ENCODE measurements at places on chromosomes 12 and 14.

GRCh38 chr14:103884854-103885253, 37.5 kb upstream of the PPP1R13B start:
- DNase-seq: no peak

DNA sequence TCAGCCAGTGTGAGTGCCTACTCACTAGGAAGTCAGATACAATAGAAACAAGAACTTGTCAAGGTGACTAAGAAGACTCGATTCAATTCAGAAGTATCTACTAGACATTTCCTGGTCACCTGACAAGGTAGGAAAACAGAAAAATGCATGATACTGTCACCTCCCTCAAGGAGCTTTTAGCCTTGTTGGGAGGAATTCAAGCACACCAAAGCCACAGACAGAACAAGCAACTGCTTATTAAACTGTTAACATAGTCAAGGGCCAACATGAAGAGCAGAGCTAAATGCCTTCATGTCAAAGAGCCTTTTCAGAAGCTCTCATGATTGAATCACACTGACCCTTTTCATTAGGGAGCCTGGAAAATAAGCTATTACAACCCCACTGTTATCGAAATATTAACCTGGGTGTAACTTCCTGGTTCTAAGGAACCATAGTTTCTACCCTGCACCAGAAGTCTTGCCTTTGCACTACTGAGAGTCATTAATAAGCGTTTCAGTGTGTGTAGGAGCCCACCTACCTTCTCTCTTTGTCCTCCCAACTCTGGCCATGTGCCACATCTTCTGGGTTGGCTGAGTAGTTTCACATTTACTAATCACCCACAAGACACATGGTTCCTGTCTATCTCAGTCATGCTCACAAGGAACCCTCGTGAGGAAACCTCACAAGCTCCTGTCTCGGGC, 31.0 kb upstream of the LGALS3 start:
- DNase-seq: no peak

DNA sequence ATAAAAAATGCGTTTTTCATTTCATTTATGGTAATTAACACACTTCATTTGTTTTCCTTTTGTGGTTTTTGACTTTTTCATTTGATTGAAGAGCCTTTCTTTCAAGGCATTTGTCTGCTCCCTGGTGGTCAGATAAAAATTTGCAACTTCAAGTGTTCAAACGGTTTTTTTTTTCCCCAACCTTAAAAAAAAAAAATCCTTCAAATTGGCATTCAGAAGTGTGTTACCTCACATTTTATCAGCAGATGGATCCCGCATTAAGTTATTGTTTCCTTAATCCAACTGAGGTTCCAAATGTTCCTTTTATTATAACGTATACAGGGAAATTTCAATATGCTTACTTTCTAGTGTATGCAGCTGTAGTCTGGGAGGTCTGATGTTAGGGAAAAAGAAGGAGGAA, 47.2 kb downstream of the MYF5 start:
- DNase-seq: peak; percentile 75

DNA sequence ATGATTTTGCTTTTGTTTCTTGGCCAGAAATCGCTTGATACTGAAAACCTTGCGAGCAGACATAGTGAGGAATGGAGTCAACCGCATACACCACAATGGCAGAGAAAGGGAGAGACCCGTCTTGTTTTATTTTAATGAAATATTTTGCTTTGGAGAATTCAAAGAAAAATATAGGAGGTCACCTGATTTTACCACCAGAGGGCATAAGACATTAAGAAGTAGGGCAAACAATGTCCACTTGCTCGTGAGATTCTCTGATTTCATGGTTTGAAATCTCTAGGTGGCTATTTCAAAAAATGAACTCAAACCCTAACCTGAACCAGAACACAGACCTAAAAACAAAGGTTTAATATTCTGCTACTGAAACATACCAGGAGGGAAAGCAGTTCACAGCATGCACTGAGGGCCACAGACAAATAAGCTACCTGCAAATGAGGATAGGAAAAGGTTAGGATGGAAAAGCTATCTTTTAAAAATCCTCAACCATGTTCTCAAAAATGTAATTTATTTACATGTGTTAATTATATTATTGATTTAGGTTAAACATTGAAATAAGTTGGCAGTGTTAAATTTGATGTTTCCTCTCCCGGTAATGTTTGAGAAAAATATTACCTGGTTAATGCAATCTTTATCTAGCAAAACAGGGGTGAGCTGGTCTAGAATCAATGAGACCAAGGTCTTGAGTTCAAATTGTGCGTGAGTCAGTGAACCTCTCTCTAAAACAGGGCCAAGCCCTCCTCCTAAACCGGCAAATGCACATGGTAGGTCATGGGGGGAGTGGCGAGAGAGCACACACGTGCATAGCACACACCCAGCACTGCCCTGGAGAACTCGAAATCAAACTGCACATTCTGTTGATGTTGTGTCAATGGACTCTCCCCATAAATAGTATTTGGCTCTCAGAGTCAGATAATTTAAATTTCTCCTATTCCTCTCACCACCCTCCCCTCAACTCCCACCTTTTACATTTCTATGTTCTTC, 12.5 kb downstream of the IFNG-AS1 start:
- peak; percentile 49 for DNase-seq

DNA sequence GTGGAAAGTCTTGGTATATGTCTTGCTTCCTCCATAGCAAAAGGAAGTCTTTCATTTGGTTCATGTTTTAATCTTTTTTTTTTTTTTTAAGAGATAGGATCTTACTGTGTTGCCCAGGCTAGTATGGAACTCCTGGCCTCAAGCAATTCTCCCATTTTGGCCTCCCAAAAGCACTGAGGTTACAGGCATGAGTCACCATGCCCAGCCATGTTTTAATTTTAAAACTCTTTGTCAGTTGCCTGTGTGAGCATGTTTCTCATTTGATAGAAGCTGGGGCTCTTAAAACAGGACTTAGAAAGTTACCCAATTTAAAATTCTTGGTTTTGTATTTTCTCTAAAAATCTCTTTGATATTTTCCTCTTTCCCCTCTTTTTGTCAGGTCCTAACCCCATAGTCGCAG, 45.0 kb upstream of the REP15 start:
- DNase-seq: no peak

DNA sequence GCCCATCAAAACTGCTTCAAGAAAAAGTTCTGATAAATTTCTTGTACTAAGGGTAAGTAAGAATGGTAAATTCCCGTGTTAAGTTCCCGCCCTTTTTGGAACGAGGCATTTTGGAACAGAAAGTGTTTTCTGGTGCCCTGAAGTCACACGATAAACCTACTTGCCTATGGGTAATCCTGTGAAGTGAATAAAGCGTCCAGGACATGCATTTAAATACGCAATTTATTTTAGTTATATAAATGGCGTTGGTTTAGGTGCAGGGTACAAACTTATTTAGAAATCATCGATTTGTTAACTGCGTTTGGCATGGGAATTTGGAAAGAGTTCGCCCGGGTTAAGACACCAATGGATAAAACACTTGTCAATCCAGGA, 715 bp upstream of the RAP1B start:
- DNase-seq: peak; percentile 55

- DNase-seq: no peak
These were observed 81.5 kb downstream of the SLC38A4 start for GRCh38 chr12:46744283-46744682.

DNA sequence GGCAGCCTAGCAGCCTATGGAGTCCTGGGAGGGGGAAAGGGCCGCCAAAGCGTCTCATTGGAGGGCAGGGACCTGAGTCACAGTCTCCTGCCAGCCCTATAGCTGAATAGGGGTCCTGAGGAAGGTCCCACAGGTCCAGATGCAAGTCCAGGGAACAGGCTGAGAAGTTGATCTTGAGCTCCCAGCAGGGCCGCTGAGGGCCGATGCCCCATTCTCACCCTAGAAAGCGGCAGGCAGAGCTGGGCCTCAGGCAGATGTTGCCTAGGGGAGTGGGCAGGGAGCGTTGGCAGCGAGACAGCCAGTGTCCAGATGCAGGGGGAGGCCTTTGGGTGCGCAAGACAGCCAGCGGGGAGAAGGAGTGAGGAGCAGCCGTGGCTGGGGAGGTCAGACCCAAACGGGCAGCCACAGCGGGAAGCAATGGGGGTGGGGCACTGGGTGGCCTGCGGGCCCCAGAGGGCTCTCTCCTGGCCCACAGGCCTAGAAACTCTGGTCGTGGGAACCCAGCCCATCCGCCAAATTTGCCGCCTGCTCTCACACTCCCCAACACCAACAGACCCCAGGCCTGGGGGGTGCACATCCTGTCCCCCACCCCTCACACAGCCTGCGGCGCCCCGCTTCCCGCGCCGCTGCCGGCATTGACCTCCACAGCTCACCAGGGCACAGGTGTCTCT, 1.1 kb downstream of the HDAC7 start:
- no peak for DNase-seq

DNA sequence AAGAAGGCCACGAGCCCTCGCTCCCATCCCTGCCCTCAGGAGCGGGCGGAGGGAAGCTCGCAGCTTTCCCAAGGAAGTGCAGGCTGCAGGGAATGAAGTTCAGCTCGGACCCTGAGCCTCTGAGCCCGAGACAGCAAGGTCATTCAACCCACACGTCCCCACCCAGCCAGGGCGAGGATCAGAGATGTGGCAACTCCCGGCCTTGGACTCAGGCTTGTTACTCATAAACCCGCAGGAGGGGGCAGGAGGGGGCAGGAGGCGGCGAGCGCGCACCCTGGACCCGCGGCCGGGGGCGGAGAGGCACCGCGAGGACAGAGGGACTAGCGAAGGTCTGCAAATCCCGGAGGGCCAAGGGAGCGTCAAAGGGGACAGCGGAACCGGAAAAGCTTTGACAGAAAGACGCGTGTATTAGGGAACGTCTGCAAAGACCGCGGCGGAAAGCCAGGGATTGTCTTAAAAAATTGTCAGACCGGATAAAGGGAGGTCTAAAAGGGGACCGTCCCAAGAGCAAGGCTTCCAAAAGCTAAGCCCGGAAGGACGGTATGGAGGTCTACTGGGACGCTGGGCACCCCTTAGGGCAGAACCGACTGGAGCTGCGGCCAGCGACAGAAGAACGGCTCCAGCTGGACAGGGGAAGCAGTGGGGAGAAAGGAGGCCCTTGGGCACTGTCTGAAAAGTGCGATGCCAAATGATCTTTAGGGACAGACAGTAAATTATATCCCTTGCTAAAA, 611 bp upstream of the DCAF11 start:
- peak; percentile 92 for DNase-seq

- DNase-seq: no peak
These were observed 6.0 kb upstream of the DACT1 start for GRCh38 chr14:58631732-58632131.

DNA sequence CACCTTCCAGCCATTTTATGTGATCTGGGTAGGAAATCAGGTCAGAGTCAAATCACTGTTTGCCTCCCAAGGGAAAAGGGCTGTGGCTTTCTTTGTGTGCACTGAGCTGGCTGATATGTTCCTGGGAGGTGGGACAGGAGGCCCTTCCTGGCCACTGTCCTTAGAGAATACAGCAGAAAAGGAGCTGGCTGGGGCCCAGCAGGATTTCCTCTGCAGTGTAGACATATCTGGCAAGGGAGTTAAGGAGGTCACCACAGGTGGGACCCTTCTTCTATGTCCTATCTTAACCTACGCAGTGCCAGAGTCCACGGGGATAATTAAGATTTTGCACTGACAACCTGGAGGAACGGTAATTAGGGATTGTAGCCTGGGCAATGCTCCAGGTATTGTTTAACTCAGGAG, 145.3 kb downstream of the NTF3 start:
- DNase-seq: peak; percentile 40

DNA sequence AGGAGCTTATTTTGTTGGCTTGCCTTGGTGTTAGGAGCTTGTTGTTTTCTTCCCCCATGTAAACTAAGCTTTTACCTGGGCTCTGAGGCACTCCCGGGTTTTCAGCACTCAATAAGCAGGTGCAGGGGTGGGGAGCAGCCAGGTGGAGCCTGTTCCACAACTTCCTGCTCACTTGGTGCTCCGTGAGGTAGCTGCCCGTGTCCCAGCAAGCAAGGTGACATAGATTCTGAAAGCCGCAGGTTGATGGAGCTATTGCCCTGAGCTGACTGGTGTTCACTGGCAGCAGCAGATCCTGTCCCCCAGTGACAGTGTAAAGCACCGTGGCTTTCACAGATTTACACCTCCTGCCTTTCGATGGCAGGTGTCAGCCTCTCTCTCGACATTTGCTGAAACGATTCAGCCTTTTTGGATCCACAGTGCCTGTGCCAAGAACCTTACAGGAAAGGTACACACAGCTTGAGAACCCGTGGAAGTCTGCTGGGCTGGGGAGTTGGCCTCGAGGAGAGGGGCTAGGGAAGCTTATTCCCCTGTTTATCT, 295.7 kb upstream of the FKBP4 start:
- DNase-seq: no peak

DNA sequence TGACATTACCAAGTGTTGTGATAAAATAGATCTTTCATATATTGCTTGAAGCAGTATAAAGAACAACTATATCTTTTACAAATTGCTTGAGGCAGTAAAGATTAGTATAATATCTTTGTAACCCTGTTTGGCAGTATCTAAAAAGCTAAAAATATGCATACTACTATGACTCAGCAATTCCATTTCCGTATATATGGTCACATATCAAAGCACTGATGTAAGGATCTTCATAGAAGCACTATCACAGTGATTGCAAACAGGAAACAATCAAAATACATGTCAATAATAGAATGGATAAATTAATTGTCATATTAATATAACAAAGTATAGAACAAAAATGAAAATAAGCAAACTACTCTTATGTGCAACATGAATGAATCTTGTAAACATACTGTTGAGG, 158.4 kb upstream of the IGF1 start:
- no peak for DNase-seq

DNA sequence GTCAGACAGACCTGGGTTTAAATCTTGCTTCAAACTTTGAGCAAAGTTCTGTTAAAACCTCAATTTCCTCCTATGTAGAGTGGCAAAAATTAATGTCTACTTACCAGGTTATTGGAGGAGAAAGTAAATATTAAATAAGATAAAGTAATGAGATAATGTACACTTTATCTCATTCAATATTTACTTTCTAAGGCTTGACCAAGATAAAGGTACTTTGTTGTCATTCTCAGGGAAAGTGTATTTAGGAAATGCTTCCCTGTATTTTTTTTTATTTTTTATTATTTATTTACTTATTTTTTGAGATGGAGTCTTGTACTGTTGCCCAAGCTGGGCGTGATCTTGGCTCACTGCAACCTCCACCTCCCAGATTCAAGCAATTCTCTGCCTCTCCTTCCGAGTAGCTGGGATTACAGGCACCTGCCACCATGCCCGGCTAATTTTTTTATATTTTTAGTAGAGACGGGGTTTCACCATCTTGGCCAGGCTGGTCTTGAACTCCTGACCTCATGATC, 4.7 kb downstream of the FAM161B start:
- DNase-seq: no peak

GRCh38 chr14:65658202-65658601, 245.7 kb downstream of the FUT8 start:
- no peak for DNase-seq

- DNase-seq: no peak
These were observed 27.6 kb downstream of the TRIP11 start for GRCh38 chr14:92012121-92012748.

- no peak for DNase-seq
These were observed 321.4 kb downstream of the ATP23 start for GRCh38 chr12:58262796-58263195.

Data from NCI-H82 (cell line).